ENCODE measurements at places on chromosomes 4 and X. TPM values are rescaled to one million over a fixed set of nuclear protein-coding genes. Genes with fewer than 3 reads are reported as not detected.

- no peak for DNase-seq
Measured at GRCh38 chr4:74189331-74190043, 31.6 kb downstream of the MTHFD2L start.

DNA sequence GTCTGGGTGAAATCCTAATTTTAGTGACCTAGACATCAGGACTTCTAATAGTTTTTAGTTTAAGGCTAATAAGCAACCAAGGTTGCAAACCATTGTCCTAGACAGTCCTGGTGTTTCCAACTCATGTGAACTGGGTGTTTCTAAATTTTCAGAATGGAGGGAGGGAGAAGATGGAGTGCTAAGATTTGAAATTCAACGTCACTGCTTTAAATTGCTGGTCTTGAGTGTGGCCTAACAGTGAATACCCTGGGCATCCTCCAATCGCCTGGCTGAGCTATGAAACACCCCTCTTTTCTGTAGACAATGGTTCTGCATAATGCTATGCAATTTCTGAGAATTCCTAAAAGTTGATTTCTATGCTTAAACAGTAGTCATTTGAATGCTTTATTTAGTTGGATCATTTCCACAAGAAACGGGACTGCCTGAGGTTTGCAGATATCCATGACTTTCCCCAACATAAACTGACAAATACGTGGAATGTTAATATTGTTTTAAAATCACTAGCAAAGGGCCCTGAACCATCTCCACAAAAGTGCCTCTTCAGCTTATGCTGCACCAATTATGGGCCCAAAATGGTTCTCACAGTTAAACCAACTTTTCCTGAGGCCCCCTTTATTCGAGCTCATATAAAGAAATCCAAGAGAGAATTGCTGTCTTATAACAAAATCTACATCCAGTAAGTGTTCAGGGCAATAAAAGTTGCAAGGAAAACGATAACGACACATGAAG is 1.1 kb downstream of the FBXL5 start:
- DNase-seq = no peak

GRCh38 chr4:135694066-135694465 is 1492.5 kb upstream of the PABPC4L start:
- no peak for DNase-seq

GRCh38 chr4:141388481-141388880 is 167.8 kb downstream of the ZNF330 start:
- no peak for DNase-seq

- no peak for DNase-seq
Measured at GRCh38 chrX:124293810-124294209, 38.6 kb upstream of the TEX13D start.

- no peak for DNase-seq
Measured at GRCh38 chr4:176236946-176237345, 32.1 kb downstream of the ASB5 start.

DNA sequence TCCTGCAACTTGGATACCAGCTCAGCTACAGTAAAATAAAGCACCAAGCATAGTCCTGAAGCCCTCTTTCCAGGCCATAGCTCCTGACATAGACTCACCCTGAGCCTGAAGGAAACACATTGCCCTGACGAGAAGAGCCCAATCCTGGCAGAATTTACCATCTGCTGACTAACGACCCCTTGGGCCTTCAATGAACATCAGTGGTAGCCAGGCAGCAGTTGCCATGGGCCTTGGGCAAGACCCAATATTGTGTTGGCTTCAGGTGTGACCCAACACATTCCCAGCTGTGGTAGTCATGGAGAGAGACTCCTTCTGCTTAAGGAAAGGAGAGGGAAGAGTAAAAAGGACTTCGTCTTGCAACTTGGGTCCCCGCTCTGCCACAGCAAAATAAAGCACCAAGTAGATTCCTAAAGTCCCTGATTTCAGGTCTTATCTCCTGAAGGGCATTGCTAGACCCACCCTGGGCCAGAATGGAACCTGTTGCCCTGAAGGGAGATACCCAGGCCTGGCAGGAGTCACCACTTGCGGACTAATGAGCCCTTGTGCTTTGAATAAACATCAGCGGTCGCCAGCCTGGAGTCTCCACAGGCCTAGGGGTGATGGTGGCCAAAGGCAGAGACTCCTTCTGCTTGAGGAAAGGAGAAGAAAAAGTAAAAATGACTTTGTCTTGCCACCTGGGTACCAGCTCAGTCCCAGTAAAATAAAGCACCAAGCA is 902.6 kb downstream of the C4orf33 start:
- no peak for DNase-seq

- DNase-seq = no peak
Measured at GRCh38 chrX:66020631-66021334, 19.1 kb downstream of the VSIG4 start.

- DNase-seq = no peak
Measured at GRCh38 chr4:147901916-147902315, 170.0 kb downstream of the ARHGAP10 start.

DNA sequence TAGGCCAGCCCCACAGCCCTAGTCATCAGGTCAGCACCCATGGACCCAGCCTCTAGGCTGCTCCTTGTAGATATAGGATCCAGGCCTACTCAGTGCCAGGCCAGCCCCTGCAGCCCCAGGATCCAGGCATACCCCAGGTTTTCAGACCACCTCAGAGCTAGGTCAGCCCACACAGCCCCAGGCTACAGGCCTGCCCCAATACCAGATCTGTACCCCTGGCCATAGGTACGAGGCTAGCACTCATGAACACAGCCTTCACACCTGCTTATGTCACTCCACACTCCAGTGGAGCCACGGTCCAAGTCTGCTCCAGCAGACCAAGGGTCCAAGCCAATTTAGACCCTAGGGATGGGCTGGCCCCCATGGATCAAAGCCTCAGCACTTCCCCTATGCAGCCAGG is 191.0 kb downstream of the DLG3 start:
- no peak for DNase-seq

- peak; percentile 88 for DNase-seq
Measured at GRCh38 chr4:47836641-47837093, 1.2 kb downstream of the CORIN start.

SMARCA5 gene
- total RNA-seq = 26.3 TPM

RAB9B gene
- total RNA-seq = 21.4 TPM

SAGE1 gene
- total RNA-seq = not detected

MAGED4 gene
- total RNA-seq = 1.3 TPM

CCNA2 gene
- total RNA-seq = 1.7 TPM

ERAS gene
- total RNA-seq = not detected

PAGE2 gene
- not detected for total RNA-seq

All from left cardiac atrium (tissue), 4 donors.